HS-5 (cell line): ENCODE measurements at places on chromosomes 12 and 14.

DNA sequence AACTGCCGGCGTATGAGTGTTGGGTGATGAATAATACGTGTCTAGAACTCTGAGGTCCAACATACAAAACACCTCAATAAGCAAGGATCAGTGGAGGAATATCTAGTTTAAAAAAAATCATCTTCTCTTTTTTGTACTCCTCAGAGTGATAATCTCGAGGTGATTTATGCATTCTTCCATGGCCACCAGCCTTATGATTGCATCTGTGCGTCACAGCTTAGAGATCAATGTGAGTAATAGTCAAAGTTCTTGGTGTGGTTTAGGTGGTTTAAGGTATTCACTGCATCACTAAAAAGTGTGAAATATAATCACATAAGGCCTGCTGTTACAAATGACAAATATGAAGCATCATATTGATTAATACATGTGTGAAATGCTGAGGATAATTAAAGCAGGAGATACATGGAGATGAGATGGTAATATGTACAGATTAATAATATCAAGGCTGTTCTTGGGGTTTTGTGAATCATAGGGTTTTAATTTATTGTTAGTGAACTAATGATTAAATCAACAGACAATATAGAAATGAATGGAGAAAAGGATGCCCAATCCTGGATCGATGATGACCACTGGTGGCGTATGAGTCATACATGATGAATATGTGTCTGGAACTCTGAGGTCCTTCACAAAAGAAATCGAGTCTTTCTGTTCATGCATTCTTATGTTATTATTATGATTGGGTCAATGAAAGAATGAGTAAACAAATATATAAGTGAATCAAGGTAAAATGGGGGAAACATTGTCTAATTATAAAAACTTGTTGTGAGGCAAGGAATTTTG is 68.8 kb upstream of the RTL1 start:
- no peak for DNase-seq

- no peak for DNase-seq
Measured at GRCh38 chr14:65352964-65353530, 59.5 kb upstream of the FUT8 start.

DNA sequence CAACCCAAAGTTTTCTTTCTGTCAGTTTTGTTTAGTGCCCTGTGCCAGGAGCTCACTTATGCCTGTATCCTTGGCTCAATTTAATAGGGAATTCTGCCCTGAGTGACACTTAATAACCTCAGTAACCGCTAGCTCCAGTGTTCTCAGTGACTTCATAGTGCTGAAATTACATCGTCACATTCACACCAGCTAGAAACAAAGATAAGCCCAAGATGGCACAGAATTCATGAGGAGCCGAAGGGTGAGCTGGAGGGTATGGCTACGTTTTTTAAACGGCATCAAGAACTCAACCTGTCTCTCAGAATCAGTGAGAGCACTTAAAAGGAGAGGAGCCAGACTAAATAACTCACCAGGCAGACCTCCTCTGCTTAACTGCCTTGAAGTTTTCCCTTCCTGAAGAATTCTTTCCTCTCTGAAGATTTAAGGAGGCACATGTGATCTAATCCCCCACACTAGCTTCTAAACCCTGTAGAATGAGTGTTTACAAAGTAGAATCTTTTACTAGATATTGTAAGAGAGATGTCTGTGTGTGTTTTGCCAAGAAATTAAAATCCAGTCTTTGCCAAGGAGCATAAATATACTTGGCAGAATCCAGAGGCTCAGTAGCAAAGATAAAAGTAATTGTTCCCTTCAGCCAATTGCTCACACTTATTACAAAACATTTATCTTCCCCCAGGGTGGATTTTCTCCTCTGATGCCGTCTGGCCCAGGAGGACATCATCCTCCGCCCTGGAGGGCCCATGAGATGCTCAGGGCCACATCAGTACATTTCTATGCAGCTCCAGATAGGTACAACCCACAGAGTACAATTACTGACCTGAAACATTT is 37.3 kb downstream of the PTGER2 start:
- DNase-seq, result no peak

GRCh38 chr12:46847001-46847400 is 21.2 kb upstream of the SLC38A4 start:
- DNase-seq, result no peak

GRCh38 chr14:36665887-36666415 is 4.3 kb downstream of the PAX9 start:
- no peak for DNase-seq

- no peak for DNase-seq
Measured at GRCh38 chr14:35986219-35986573, 160.1 kb downstream of the BRMS1L start.
